ENCODE measurements at places on chromosomes 3 and 15.

DNA sequence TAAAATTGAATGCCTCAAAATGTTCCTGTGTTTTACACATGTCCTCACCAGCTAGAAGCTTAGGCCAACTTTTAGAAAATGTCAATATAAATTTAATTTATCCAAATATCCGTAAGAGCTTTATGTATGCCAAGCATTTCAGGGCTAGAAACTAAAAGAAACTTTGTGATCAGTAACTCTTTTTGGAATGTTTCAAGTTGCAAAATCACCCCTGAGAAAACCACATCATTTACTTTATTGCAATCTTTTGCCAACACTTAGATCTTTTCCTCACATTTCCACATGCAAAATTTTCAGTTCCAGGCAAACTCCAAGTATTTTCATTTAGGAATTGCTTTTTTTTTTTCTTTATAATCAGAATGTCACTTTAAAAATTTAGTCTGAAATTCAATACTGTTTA is 20.1 kb upstream of the IGF1R start:
- no peak for DNase-seq

GRCh38 chr15:32853592-32853991 is 135.8 kb downstream of the GREM1 start:
- no peak for DNase-seq

DNA sequence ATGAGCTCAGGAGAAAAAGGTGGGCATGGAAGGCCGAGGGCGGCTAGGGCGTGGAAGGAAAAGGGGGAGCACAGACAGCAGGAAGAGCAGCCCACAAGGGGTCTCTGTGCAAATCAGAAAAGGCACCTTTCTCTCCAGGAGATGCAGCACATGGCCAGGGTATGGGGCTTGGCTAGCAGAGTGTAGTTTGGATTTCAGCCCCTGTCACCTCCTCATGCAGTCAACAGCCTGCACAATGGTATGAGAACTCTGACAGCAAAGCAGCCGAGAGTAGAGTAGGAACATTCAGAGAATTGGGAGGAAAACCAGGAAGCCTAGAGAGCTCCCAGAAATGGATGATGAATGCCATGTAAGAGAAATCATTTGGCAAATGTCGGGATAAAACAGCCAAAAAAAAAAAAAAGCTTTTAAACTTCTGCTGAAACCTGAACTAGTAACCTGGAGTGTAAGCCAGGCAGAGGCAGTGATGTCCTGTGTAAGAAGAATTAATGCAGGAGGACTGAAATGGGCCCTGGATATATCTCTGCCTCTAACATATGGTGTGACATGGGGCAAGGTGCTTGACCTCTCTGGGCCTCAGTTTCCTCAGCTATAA is 25.7 kb downstream of the FSTL1 start:
- no peak for DNase-seq

DNA sequence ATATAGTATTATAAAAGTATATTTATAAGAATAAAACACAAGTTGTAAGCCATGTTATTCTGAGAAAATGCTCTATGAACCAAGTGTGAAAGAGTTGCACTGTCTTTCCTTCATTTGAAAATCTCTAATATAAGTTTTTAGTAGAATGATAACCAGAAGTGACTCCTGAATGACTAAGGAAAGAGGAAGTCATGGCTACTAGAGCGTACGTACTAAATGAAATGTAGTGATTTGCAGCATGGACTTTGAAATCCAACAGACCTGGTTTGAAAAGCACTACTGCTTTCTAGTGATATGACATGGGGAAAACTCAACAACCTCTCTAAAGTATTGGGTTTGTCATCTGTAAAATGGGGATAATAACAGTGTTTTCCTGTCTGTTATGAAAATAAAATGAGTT is 10.3 kb upstream of the DNAJC13 start:
- DNase-seq = no peak

GRCh38 chr3:153284282-153284938 is 122.4 kb downstream of the RAP2B start:
- DNase-seq = peak; percentile 51

GRCh38 chr3:56406826-56407515 is 61.3 kb downstream of the ERC2 start:
- no peak for DNase-seq

DNA sequence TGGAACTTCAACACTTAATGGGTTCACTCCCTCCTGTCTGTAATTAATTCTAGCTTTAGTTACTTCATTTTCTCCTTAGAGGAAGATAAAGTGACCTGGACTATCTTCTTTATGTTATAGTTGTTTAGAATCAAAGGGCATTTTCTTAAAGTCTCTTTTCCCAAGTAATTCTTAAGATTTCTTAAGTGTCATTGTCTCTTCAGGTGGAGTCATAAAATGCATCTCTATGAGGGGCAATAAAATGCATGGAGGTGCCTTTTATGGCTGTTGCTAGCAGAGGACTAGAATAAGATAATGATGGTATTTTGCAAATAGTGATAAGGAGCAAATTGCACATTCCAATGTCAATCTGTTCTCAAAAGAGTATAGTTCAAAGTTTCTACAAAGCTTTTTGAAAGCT is 34.5 kb downstream of the CNTN4 start:
- no peak for DNase-seq

DNA sequence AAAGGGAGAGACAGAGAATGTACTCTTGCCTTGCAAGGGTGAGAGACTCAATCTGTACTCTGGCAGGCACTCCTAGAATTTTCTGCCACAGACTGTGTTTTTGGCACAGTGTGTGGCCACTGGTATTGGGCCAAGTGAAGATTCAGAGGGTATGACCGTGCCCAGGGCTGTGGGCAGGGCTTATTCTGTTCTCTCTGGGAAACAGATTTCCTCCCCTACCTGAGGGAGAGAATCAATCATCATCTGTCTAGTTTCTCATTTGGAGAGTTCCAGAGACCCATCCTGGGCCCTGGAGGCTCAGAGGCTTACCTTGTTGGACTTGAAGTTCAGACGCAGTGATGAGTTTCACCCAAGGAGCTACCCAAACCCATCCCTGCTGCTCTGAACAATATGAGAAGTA is 28.2 kb downstream of the CSTA start:
- peak; percentile 53 for DNase-seq

DNA sequence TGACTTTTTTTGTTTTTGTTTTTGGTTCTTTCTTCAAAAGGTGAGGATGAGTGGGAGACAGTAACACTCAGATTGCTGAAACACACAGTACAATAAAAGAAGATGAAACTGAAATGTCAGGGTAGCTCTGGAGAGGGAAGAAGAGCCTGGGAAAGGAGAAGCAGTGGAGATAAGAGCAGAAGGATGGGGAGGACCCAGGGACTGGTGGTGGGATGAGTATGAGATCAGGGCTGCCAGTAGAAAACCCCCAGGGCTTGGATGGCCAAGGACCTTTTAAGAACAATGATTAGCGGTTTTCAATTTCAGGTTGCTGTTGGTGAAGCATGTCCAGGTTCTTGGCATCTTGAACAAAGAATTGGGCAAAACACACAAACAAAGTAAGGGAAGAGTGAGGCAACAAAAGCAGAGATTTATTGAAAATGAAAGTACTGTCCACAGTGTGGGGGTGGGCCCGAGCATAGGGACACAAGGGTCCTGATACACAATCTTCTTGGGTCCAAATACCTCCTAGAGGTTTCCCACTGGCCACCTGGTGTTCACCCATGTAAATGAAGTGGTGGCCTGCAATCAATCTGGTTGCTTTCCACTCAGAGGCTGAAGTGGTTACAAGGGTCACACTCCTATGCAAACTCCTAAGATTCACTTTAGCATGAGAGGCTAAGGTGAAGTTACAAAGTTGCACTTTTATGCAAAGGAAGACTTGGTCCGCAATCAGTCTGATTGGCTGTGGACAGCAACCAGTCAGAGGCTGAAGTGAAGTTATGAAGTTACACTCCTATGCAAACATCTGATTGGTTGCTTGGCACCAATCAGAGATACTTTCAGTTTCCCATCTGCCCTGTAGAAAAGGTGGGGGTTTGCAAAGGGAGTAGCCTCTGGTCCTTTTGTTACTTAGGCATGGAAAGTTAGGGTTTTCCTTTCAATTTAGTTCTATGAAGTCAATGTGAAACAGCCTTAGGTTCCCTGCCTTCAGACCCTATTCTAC is 26.1 kb upstream of the MFSD1 start:
- no peak for DNase-seq

DNA sequence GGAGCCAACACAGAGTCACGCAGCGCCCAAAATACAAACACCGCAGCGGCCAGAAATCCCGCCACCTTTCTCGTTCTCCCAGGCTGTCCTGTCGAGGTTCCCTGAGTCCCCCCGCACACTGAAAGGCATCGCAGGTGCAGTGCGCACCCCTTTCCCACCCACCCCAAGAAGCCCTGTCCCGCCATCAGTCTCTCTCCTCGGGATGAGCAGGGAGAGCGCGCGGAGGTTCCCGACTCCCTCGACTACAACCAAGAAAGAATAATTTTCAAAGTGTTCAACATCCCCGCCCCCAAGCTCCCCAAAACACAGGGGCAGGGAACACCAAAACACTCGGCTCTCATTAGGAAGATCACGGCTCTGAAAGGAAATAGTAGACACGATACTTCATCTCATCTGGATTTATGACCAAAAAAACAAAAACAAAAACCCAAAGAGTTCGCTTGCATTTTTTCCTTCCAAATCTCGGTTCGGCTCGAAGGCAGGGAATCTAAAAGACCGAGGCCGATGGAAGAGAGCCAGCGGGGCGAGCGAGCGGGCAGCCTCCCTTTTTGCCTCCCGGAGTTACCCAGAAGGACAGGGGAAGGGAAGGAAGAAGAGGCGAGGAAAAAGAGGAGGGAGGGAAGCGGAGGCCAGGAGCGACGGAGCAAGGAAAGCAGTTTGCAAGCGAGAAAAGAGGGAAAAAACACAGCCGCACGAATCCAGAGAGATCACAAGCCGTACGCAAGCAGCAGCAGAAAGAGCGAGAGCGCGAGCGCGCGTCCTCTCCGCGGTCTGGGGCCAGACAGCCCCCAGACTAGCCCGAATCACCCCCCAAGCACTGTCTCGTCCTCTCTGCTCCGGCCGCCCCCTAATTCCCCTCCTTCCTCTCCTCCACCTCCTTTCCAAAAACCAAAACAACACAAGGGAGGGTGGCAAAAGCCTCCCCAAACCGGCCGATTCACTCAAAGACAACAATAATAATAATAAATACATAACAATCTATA is 808 bp downstream of the BCL6 start:
- DNase-seq = peak; percentile 87

DNA sequence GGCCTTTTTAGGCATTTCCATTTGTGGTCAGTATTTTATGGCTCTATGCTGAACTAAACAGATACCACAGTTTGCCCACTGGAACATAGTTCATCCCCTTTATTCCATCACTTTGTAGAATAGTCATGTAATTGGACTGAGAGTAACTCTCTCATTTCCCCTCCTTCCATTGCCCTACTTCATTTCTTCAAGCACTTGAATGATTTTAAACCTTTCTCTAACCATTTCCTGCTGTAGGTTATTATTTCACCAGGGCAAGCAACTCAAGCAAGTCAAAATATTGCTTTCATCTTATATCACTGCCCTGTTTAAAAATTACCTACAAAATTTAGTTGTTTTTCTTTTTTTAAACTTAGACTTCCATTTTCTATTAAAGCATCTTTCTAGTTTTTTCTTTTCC is 177.0 kb downstream of the RAP2B start:
- no peak for DNase-seq

GRCh38 chr3:183728204-183728603 is 30.6 kb downstream of the YEATS2 start:
- DNase-seq = no peak

DNA sequence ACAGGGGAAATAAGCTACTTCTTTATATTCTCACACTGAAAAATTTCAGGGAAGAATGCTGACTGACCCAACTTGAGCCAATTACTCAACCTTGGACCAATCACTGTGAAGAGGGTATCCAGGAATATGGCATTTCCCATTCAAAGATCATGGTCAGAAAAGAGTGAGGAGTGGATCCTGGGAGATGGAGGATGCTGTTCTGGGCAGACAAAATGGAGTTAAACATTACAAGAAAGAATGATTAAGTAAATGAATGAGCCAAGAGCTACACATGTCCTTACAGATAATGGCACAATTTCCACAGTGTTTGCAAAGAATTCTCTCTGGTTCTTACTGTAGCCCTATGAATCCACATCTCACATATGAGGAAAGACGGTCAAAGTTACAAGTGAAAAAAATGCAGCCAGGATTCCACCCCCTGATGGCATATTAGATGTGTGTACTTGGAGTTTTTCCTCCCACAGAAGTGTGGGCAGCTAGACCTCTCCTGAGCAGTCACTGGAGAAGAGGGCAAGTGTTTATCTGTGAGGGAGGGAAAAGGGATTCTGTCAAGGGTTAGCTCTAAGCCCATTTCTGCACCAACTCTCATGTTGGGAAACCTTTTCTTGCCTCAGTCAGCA is 33.8 kb downstream of the AMOTL2 start:
- DNase-seq = no peak

DNA sequence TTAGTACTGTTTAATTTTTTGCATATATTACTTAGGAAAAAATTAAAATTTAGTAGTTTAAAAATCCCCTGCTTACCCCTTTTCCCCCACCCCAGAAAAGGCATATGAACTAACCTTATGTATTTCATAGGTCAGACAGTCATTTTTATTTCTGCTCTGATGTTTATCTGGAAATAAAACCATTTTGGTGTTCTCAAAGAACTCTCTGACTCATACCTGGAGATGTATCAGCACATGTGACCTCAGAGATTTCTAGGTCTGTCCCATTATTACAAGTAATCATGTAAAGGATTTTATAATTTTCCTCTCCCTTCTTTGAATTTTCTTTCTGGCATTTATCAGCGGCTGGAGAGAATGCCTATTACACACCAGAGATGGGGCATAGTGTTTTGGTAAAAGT is 14.1 kb upstream of the CCR8 start:
- DNase-seq = no peak

GRCh38 chr3:108590460-108590859 is 938 bp downstream of the DZIP3 start:
- DNase-seq = no peak

GRCh38 chr3:61903931-61904657 is 342.7 kb downstream of the PTPRG start:
- DNase-seq = peak; percentile 76

Data from right hindlimb (tissue), 1 donor.